ENCODE measurements at places on chromosomes 5 and 9. TPM values are rescaled to one million over a fixed set of nuclear protein-coding genes. Genes with fewer than 3 reads are reported as not detected.

ZNF484 gene
- total RNA-seq: 7.5 TPM

AIF1L gene
- 22.0 TPM for total RNA-seq

ENG gene
- 132 TPM for total RNA-seq

DNA sequence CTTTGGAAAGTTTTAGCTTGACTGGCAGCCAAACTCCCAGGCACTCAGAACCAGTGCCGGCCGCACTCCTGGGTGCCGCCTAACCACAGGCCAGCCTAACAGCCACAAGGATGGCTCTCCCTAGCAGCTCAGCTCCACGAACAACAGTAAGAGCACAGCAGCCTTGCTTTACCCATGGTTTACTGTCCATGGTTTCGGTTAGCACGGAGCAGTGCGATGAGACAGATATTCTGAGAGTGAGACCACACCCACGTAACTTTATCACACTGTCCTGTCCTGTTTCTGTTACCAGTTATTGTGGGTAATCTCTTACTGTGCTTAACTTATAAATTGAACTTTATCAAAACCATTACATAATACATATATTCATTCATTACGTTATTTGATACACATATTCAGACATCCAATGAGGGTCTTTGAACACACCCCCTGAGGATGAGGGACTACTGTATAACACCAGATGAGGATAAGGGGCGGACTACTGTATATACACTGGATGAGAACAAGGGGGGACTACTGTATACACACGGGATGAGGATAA is 12.4 kb downstream of the CLPTM1L start:
- DNase-seq: no peak

INSL4 gene
- total RNA-seq: not detected

DNA sequence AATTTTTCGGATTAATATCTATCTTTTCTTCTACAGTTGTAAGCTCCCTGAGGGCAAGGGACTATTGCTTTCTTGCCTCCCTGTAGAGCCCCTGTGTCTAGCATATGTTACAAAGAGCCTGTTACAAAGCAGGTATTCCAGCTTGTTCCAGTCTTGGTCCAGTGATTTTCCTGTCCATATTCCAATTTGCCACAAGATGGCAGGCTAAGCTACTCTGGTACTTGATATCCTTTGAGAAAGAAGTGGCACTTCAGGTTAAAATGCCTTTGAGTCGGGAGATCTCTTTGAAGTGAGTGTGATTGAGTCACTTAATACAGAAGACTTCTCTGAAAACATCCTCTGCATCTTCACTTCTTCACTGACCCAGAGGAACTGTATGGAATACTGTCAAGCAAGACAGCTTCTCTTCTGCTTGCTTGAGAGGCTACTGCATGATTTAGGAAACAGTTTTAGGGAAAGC is 24.5 kb downstream of the CAVIN4 start:
- DNase-seq: no peak

DNA sequence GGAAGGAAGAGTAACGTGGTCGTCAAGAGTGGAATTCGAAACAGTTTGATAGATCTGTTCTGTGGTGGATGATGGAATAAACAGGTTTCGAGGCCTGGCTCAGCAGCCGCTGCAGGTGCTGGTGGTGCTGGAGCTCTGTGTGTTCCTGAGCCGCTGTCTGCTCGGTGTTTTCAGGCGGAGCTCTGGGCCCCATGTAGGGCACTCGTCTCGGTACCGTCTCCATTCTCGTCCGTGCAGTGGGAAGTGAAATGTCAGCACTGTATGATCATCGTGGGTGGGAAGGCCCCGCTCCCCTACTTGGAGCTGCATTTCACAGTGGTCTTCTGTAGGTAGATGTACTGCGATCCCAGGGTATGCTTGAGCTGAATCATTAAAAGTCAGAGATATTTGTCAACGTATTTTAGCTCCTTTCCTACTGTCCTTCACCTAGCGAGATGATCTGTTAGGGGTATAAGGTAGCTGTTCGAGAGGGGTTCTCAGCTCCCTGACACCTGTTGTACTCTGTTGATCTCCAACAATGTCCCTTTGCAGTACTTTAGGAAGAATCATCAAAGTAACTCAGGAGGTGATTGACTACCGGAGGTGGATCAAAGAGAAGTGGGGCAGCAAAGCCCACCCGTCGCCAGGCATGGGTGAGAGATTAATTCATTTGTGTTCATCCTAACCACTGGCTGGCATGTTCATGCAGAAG is 35.9 kb downstream of the TENT4A start:
- DNase-seq: no peak

DNA sequence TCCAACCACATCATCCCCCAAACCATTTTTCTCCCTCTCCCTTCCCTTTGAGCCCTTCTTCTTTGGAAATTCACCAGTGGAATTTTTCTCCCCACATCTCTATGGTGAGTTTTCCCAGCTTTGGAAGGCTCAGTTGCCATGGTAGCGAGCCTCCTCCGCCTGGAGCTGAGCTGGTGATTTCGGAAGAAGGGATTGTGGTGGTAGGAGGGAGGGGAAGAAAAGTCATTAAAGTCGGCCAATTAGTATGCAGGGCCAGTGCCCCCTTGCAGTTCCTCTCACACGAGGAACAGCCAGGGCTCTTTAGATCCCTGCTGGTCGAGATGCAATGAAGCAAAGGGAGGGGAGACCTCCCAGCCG is 322.0 kb downstream of the NTRK2 start:
- no peak for DNase-seq

Measured in left cardiac atrium (tissue), 4 donors.